ENCODE measurements at places on chromosomes 5 and 9. TPM values are rescaled to one million over a fixed set of nuclear protein-coding genes. Genes with fewer than 3 reads are reported as not detected.

GRCh38 chr9:115972362-115972761, 181.2 kb upstream of the PAPPA start:
- DNase-seq: no peak

GRCh38 chr5:63554191-63554590, 408.1 kb downstream of the HTR1A start:
- DNase-seq: no peak

GRCh38 chr9:134496413-134497282, 145.0 kb upstream of the COL5A1 start:
- peak; percentile 72 for DNase-seq

- DNase-seq: peak; percentile 92
Observed at GRCh38 chr9:106885451-106885850, 22.5 kb downstream of the ZNF462 start.

DNA sequence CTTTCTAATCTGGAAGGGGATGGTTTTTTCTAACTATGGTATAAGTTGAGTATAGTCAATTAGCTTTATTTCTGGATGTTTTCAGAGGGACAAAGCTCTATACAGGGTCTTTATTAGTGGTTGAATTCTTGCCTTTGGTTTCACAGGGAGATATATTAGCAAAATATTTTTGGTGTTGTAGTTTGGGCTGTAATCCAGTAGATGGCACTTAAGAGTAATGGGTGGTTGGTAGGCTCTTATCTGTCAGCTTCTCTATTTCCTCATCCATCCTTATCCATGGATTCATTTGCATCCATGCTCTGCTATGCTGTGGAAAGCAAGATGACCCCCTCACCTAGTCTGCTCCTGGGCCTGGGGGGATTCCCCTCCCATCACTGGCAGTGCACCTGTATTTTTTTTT, 363.6 kb upstream of the CYLC2 start:
- no peak for DNase-seq

GRCh38 chr5:133381041-133381440, 231.3 kb downstream of the FSTL4 start:
- DNase-seq: no peak

GRCh38 chr5:137481596-137481995, 17.5 kb downstream of the SPOCK1 start:
- no peak for DNase-seq

GRCh38 chr5:143205883-143206195, 197.6 kb downstream of the NR3C1 start:
- no peak for DNase-seq

GRCh38 chr9:129776938-129777768, 24.3 kb upstream of the PTGES start:
- DNase-seq: peak; percentile 100

Gene IL31RA
- 0.27 TPM for total RNA-seq

Gene ADAM19
- total RNA-seq: 38.4 TPM

Gene AJM1
- 0.15 TPM for total RNA-seq

Gene SPATA31C1
- total RNA-seq: not detected
